ENCODE measurements at places on chromosomes 5 and 9. TPM values are rescaled to one million over a fixed set of nuclear protein-coding genes. Genes with fewer than 3 reads are reported as not detected.

DNA sequence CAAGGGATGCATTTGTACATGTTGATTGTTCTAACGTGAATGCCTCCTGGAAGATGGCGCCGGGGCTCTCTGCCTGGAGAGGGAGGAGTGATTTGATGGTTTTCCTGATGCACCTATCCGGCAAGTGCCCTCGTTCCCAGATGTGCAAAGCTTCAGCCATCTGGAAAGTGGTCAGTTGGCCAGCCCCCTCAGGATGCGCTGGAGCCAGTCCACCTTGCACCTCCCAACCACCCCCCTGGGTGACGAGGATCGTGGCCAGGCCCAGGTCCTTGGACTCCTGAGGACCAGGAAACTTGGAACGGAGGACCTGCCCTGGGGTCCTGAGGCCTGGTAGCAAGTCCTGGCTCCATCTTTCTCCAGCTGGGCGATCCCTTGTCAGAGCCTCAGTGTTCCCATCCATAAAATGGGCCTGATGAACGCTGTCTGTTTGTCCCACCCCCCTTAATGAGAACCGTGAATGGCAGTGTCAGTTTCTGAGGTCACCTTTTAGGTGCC is 23.6 kb upstream of the RNU6ATAC start:
- DNase-seq = peak; percentile 29

- no peak for DNase-seq
Observed at GRCh38 chr9:11973011-11973410, 720.2 kb upstream of the TYRP1 start.

AHRR gene
- total RNA-seq = 2.0 TPM

DNA sequence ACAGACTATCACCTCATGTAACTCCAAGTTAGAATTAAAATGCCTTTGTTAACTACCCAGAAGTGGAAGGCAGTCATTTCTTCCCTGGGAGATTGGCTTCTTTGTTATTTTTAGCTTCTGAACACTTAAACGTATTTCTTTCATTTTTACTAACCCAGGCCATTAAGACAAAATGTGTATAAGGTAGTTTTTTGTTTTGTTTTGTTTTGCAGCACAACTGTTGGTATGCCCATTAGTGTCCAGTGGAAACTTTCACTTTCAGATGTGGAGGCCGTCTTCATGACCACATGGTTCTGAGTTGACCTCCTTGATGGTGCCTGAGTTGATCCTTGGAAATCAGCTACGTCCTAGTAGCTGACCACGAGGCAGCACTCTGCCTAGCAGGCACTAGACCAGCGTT is 264.6 kb upstream of the ZNF608 start:
- no peak for DNase-seq

GRCh38 chr5:1111241-1111726 is 579 bp downstream of the SLC12A7 start:
- DNase-seq = peak; percentile 80

GRCh38 chr9:134123764-134124128 is 12.1 kb upstream of the WDR5 start:
- DNase-seq = no peak

ASS1 gene
- 408 TPM for total RNA-seq

ZBTB34 gene
- 12.3 TPM for total RNA-seq

DNA sequence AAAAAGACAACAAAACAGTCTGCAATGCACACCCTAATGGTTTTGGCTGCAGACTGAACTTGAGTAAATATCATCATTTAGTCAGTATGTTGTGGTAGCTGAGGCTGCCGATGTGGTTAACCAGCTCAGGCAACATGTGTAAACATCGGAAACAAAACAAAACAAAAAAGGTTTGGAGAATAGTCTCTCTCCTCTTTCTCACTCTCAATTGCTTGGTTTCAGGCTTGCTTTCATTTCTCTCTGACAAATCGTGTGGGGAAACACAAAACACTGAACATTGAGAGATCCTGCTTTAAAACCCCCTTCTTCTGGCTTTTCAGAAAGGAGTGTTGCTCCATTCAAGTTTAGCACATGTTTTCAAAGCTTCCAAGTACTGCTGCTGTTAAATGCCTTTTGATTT is 453.3 kb downstream of the BNC2 start:
- no peak for DNase-seq

DNA sequence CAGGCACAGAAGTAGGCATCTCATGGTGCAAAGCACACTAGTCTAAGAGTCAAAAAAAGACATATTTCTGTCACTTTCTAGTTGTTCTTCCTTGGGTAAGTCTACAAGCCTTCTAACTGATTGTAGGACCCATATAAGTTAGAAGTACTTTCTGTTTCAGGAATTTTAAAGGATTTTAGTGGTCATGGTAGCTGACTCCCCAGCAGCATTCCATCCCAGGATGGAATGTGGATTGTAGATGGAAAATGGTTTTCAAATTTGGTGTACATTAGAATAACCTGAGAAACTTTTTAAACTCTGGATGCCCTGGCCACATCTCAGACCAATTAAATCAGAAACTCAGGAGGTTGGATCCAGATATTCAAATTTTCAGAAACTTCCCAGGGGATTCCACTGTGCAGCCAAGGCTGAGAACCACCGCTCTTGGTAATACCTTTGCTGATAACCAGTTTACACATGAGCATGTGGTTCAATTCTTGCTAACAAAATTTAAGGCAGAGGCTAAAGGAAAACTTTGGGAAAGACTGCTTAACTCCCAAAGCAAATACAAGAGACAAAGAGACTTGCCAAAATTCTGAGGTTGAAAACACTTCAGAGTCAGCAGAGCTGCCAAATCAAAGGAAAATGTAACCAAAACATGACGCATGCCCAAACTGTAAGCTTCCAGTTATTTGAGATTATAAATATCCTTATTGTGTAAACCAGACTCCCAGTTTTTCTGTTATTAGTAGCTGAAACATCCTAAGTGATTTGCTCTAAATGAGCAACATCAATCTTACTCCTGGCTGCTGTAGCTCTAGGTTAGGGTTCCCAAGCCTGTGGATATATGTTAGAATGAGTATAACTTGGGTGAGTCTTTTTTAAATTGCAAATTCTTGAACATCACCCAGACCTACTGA is 145.4 kb upstream of the MTAP start:
- no peak for DNase-seq
